ENCODE measurements at places on chromosomes 3 and 15.

- no peak for DNase-seq
Measured at GRCh38 chr15:56774356-56774755, 41.0 kb upstream of the ZNF280D start.

DNA sequence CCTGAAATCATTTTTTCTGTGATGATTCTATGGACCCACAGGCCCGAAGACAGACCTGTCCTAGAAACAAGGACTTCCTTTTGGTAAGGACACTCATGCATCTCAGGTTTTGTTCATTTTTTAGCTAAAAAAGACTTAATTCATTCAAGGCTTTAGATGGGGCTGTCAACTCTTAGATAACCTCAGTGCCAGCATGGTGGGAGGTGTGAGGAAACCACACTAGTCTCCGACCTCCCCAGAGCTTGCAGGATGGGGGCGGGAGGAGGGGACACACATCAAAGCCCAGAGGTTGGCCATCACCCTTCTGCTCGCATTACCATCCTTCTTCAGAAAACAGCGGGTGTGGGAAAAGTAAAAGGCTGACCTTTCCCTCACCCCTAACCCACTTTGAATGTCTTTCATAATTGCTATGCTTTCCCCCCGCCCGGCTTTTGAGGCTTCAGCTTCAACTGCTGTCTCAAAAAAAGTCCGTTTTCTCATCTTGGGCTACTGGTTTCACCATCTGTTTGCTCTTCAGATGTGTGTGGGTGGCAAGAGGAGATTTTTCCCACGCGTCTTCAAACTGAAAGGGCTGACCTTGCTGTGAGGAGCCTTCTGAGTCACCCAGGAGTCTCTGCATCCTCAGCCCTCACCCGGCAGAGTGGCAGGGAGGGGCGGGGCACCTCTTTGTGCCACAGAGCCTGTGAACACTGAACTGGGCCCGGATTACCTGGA lies 27.6 kb upstream of the CXCR6 start:
- DNase-seq = peak; percentile 48

GRCh38 chr3:31979001-31979697 lies 1.9 kb downstream of the OSBPL10 start:
- DNase-seq = no peak

DNA sequence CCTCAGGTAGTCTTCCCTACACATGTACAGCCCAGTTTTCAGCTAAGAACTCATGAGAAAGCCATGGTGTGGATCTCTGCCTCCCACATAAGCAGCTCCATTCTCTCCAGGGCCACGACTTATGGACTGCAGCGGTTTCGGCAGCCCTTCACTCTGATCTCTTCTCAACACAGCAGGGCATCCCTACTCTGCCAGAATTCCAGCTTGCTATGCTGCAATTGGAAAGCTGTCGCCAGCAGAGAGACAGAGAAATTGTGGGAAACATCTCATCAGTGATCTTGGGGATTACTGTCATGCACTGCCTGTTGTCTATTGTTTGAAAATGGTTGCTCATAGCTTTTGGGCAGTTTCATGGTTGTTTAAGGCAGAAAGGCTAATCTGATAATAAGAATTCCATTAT lies 11.9 kb upstream of the BLM start:
- DNase-seq = no peak

- no peak for DNase-seq
Measured at GRCh38 chr3:48561045-48561736, 2.4 kb downstream of the UCN2 start.

All from GOT3 (cell line).